ENCODE measurements at places on chromosomes 3 and 15.
A peak's percentile ranks its signal among the peaks of the same experiment; 100 is the strongest.

- DNase-seq: no peak
These were observed 184.1 kb upstream of the LRRC3B start for GRCh38 chr3:26438325-26438940.

- DNase-seq: no peak
These were observed 29.9 kb upstream of the ST3GAL6 start for GRCh38 chr3:98733053-98733811.

DNA sequence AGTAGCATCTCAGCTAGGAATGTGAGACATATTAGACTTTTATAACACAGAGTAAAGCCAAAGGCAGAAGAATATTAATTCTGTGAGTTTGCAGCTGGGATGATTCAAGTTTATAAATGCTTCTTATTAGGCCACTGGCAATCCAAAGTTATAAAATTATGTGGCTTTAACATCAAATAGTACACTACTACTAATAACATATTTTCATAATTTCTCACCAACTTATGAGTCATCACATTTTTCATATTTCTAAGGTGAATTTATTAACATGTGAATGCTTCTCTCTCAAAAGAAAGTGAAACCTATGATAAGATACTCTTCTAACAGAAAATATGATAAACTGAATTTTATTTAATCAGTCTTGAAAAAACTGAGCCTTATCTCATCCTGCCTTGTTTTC is 1348.2 kb upstream of the ALCAM start:
- DNase-seq: no peak

DNA sequence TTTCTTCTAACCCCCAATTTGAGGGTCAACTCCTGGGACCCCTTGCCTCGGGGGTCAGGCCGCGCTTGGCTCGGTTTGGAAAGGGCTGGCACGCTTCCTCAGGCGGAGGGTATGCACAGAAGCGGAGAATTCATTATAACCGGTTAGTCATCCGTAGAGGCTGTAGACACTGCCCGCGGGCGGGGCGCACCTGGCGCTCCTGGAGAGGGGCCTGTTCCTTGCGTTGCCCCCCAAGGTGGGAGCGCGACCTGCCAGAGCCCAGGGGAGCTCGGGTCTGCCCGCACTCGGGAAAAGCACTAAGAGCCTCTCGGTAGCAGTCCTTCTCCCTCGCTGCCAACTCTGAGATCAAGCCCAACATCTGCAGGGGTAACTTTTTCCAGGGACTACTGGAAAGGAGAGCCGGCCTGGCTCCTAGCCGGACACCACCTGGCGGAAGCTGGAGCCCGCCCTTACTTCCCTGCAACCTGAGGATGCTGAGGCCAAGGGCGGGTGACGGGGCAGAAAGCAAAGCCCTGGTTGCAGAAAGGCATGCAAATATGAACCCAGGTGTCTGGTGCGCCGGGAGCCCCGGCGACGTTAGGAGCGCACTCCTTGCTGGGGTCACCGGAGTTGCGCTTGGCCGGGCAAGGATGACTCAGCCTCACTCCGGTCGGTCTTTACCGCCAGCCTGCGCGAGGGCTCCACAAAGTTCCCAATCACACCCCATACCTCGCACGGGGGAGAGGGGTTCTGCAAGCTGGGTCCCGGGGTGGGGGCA is 1.5 kb upstream of the CACNA2D3 start:
- no peak for DNase-seq

DNA sequence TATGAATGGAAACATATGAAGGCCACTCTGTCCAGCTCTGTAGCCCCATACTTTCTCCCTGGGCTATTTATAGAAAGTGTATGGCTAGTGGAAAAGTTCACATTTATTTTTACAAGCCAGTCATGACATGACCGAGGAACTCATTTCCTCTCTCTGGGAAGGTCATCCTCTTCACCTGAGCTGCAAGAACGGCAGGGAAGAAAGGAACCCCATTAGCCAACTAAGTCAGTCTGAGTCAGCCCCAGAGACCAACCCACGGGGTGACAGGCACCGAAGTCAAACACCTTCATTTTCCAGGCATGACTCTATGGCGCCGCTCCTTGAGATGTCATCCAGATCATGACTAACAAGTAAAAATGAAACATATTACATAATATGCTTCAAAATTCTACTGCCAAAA is 4.8 kb downstream of the PAQR9 start:
- DNase-seq: no peak

GRCh38 chr15:70442616-70443321 is 320.6 kb downstream of the UACA start:
- no peak for DNase-seq

DNA sequence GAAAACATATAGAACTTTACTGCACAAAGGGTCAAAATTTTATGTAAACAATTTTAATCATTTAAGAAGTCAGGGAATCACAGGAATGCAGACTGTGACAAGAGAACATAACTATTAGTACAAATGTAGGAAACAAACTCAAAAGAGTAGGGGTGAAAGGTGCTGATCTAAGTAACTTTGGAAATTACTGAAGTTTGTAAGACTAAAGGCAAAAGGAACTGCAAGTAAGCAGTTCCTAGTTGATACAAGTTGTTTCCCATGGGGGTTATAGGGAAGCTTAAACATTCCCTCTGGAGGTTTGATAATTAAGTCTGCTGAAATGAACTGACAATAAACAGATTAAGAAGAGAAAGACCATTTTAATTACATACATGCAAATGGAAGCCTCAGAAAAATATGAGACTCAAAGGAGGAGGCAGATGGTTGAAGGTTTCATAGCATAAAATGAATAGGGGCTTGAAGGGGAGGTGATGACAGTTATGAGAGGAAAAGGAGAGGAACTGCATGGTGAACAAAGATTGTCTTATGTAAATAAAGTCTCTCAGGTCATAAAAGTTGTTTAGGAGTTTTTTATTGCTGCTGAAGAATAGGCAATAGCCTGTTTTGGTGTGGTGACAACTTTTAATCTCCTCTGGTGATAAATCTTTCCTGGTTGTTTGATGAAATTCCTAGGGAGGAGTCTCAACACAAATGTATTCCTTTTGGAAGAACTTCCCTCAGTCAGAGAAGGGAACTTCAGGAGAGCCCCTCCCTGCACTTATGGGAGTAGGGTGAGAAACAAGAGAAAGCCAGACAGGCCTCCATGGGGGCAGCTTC is 17.1 kb downstream of the SETMAR start:
- no peak for DNase-seq

- DNase-seq: no peak
These were observed 29.8 kb downstream of the GNB4 start for GRCh38 chr3:179421500-179421899.

DNA sequence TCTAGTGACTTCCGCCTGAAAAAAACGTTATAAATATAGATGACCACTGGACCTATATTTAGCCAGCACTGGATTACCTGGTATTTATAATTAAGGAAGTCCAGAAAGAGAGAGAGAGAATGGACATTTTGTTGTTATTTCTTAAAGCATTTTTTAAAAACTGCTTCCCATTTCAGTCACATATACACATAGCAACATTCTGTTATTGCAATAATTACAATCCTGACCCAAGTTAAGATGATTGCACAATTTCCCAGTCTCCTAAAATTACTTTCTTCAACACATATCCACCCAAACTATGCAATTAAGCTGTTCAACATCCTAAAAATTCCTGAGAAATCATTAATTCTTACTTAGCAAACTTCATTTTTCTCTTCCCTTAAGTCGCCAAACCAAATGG is 37.7 kb downstream of the PCSK6 start:
- no peak for DNase-seq

DNA sequence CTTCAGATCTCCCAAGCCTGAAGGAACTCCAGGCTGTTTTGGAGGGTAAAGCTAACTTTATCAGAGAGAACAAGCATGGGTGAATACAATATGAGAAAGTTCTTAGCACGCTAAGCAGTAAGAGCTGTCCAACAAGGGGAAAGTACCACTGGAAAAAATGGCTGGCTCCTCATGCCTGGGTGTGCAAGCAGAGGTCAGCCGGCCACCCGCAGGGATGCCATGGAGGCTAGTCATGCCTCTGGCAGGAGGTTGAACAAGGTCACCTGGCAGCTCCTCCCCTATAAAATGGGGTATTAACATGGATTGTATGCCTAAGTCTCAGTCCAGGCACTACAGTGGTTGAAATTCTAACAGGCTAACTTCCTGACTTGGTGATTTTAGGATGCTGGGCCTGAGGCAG is 75.4 kb upstream of the SLC6A1 start:
- DNase-seq: no peak

DNA sequence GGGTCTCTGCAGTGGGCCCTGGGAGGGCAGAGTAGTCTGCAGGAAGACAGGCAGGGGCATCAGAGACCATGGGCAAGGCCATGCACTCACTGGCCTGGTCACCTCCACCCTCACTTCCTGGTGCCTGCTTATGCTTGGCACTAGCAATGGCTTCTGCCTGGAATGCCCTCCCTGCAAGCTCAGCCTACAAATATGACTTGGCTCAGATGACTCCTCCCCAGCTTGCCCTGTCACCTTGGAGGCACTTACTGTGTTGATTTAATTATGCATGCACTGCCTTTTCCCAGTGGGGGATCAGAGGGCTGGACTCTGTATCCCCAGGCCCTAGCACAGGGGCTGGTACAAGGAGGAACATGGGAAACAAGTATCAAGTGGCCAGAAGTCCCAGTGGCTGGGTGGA is 7.8 kb downstream of the C3orf18 start:
- DNase-seq: no peak

GRCh38 chr15:87135109-87135508 is 1055.4 kb downstream of the AGBL1 start:
- no peak for DNase-seq

- no peak for DNase-seq
These were observed 9.9 kb upstream of the RFT1 start for GRCh38 chr3:53139906-53140846.

- no peak for DNase-seq
These were observed 36.8 kb upstream of the TBL1XR1 start for GRCh38 chr3:177234121-177234520.

DNA sequence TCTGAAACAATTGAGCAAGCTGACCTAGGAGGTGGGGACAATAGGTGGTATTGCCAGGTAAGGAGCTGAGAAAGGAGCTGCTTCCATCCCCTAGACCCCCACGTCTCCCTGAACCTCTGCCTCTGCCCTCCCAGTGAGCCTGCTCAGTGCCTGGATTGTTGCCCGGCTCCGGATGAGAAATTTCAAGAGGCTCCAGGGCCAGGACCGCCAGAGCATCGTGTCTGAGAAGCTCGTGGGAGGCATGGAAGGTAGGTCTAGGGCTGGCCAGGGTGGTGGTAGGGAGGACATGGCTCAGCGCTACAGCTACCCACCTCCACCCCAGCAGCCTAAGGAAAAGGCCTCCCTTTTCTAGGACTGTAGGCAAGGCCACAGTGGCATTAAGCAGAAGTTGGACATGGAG is 13.3 kb downstream of the DUOX1 start:
- no peak for DNase-seq

DNA sequence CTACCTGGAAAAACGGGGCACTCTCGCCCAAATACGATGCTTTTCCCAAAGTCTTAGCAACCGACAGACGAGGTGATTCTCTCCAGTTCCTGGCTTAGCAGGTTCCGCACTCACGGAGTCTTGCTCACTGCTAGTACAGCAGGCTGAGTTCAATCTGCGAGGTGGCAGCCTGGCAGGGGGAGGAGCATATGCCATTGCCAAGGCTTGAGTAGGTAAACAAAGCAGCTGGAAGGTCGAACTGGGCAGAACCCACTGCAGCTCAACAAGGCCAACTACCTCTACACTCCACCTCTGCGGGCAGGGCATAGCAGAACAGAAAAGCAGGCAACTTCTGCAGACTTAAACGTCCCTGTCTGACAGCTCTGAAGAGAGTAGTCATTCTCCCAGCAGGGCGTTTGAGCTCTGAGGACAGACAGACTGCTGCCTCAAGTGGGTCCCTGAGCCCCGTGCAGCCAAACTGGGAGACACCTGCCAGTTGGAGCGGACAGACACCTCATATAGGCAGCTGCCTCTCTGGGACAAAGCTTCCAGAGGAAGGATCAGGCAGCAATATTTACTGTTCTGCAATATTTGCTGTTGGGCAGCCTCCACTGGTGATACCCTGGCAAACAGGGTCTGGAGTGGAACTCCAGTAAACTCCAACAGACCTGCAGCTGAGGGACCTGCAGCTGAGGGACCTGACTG is 73.4 kb upstream of the CADM2 start:
- DNase-seq: no peak

- no peak for DNase-seq
These were observed 87.1 kb downstream of the DNAJB8 start for GRCh38 chr3:128379367-128380160.

DNA sequence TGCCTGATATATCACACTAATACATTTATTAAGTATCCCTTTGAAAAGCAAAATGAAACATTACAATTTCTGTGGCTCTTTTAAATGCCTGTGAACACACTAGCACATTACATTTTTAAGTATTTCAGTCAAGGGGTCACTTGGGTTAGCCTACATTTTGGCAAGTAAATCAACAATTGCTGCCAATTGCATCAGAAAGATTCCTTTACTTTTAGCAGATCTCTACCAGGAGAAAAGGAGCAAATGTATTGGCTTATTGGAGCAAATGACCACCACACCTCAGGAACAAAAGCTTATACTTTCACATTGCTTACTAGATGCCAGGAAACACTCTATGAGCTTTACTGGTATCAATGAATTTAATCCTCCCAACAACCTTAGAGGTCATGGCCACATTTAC is 947.1 kb downstream of the FHIT start:
- DNase-seq: peak; percentile 57

GRCh38 chr15:97072545-97072944 is 742.0 kb downstream of the NR2F2 start:
- DNase-seq: no peak

DNA sequence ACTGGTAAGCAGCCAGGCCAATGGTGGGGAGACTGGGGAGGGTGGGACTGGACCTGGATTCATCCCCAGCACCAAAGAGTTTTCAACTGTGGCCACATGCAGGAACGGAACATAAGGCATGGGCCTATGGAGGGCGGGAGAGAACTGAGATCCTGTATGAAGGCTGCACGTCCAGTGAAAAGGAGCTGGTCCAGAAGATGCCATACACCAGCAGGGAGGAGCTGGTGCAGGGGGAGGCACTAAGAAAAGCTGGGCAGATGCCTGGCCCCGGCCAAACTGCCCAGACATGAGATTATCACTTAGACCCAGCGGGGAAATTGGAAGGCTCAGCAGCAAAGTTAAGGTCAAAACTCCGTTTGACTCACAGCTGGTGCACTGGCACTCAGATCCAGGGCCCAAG is 58.1 kb upstream of the MCF2L2 start:
- DNase-seq: no peak

GRCh38 chr15:60538129-60538528 is 59.2 kb upstream of the ICE2 start:
- DNase-seq: no peak

- no peak for DNase-seq
These were observed 202.9 kb upstream of the CTNNB1 start for GRCh38 chr3:40996382-40996781.

- no peak for DNase-seq
These were observed 238.2 kb upstream of the NAALADL2 start for GRCh38 chr3:174620855-174621472.

DNA sequence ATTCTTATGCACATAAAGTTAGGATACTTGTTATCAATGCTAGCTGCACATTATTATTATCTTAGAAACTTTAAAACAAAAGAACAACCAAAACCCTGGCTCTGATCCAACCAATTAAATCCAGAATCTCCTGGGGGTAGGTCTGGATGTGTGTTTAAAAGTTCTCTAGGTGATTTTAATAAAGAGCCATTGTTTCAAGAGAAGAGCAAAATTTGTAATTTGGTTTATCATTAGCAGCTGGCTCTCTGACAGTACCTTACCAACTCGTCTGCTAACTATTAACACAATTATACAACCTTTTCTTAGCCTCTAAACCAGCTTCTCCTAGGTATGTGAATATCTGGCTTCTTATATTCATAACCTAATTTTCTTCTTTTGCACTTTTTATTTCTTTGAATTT is 68.9 kb downstream of the IFT80 start:
- DNase-seq: no peak
